ENCODE measurements at places on chromosomes 16 and 17.

- no peak for DNase-seq
Observed at GRCh38 chr17:50365165-50365564, 7.8 kb downstream of the MRPL27 start.

DNA sequence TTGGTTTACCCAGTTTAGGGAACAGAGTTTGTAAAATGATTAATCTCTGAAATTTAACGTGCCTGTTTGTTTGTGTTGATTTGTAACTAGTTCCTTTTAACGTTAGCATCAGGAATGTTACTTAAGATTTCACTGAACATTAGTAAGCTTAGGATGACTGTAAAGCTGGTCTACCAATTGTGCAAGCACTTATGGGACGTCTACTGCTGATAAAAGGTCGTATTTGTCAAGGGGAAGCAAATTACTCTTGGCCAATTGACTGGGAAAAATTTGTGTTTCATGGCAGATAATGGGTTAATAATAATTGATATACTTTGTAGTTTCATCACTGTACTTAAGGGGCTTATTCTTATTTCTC, 11.8 kb downstream of the METTL9 start:
- no peak for DNase-seq

DNA sequence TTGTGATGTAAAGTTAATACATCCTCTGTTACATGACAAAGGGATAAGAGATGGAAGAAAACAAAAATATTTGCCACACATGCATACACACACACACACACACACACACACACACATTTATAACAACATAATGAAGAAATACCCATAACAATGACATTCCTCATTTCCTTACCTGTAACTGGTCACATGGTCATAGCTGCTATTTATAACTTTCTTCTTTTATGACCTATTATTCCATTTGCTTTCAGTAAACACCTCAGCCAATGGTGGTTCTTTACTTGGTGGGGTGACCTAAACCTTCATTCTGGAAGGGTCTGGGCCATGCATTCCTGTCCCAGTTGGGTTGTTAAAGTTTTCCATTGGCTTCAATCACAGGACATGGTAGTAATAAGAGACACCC, 5.3 kb downstream of the MT2A start:
- DNase-seq: no peak

DNA sequence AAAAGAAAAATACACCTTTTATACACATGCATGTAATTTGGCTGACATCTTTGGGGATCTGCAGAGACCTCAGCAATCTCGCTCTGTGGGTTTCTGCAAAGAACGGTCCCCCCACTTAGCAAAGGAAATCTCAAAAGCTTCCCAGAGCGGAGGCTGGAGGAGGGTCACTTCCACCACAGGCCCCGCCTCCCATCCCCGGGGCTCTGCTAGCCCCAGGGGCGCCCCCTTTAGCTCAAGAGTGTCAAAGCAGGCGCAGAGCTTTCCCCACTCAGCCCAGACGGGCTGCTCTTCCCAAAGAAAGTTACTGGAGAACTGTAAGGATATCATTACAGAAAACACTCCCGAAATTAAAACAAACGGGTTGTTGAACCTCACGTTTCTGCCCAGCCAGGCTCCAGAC, 11.4 kb downstream of the SLC13A5 start:
- DNase-seq: no peak

GRCh38 chr17:6244796-6245195, 174.6 kb downstream of the WSCD1 start:
- DNase-seq: no peak

DNA sequence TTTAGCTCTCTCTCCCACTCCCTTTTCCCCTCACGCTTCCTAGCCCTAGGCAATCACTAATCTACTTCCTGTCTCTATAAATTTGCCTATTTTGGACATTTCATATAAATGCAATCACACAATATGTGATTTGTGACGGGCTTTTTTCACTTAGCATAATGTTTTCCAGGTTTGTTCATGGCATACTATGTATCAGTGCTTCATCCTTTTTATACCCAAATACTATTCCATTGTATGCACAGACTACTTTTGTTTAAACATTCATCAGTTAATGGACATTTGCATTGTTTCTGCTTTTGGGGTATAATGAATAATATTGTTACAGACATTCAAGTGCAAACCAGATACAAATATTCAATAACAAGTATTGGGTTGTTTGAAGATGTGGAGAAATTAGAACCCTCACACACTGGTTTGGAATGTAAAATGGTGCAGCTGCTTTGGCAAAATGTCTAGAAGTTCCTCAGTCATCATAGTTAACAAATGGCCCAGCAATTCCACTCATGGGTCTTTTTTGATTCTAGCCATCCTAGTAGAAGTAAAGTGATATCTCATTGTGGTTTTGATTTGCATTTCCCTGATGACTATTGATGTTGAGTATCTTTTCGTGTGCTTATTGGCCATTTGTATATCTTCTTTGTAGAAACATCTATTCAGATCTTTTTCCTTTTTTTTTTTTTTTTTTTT, 67.7 kb downstream of the TBX4 start:
- no peak for DNase-seq

- DNase-seq: no peak
Observed at GRCh38 chr16:642189-643049, 791 bp downstream of the MCRIP2 start.

DNA sequence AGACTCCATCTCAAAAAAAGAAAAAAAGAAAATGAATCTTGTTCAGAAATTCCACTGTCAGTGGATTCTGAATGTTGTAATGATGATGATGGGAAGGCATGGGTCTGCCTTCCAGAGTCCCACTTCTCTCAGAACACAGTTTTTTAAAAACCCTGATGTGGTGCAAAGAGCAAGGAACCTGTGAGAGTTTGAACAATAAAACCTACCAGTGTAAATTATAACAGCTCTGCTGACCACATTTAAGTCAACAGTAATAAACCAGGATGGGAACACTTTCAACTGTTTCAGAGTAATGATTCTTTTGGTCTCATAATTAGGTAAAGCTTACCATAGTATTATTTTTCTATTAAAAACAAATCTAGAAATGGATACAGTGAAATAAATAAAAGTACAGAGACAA, 99.0 kb downstream of the MYO1D start:
- no peak for DNase-seq

GRCh38 chr17:72030067-72030899, 90.5 kb upstream of the SOX9 start:
- DNase-seq: no peak

GRCh38 chr16:56389554-56389953, 35.8 kb downstream of the AMFR start:
- DNase-seq: no peak

GRCh38 chr17:7019839-7020519, 2.9 kb upstream of the BCL6B start:
- DNase-seq: no peak

DNA sequence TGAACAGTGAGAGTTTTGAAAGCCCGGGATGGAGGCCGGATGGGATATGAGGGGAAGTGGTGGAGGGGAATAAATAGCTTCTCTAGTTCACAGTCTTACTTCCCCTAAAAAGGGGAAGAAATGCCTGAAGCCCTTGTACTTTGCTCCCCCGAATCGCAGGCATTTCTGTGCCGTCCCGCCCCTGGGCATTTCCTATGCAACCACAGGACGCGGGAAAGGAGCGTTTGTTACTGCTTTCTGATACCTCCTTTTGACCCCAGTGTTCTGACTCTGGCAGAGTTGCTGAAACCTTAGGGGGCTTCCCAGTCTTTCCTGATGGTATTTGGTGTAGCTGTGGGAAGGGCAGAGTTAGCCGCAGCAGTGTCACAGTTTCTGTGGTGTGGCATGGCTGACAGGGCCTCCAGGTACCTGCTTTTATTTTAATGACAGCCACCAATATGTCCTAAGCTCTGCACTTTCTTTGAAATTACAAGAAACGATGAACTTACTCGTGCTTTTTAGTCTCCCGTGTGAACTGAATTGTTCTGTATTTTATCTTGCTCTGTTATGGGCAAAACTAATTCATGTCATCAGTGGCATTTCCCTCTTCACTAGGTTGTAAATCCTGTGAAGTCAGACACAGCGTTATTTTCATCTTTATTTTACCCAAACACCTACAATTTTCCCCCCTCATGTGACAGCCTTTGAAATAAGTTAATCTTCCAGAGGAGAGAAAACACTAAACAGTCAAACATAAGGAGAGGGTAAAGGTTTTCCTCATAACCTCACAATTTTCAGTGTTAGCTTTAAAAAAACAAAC, 27.1 kb downstream of the USP10 start:
- DNase-seq: no peak

DNA sequence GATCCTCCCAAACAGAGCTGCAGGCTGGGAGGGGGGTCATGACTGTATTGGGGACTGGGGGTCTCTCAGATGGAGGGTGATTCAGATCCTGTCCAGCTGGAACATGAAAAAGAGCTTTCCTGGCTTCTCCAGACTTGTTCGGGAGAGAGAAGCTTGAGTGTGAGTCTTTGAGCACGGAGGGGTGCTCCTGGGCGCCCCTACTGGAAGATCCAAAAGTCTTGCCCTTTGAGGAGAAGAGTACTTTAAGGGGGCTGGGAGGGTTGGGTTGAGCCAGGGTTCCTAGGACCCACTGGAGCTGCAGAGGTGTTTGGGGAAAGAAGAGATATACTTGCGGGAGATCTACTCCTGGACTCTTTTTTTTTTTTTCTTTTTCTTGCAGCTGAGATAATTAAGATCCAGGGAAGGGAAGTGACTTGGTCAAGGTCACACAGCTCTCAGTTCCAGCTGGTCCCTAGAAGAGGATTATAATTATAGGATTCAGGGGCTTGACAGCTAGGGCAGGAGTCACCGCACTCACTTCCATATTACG, 8.4 kb downstream of the RARA start:
- peak; percentile 59 for DNase-seq

GRCh38 chr17:29054835-29055234, 11.9 kb downstream of the PIPOX start:
- no peak for DNase-seq

DNA sequence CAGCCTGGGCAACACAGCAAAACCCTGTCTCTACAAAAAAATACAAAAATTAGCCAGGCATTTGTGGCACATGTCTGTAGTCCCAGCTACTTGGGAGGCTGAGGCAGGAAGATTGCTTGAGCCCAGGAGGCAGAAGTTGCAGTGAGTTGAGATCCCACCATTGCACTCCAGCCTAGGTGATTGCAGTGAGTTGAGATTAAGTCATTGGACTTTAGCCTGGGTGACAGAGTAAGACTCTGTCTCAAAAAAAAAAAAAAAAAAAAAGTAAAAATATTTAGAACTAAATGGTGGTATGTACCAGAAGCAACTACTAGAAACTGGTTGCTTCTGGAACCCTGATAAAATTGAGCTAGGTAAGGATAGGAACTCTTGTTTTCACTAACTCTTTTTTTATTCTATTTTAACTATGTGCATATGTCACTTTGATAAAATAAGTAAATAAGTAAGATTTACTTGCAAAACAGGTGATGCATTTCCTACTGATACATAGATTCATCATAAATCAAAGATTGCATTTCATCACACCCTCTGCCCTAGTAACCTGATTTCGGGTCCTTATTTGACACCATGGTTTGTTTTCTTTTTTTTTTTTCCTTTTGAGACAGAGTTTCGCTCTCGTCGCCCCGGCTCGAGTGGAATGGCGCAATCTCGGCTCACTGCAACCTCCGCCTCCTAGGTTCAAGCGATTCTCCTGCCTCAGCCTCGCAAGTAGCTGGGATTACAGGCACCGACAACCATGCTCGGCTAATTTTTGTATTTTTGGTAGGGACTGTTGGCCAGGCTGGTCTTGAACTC, 66.0 kb downstream of the USP32 start:
- no peak for DNase-seq

- DNase-seq: no peak
Observed at GRCh38 chr17:75048249-75048878, 1.3 kb downstream of the KCTD2 start.

DNA sequence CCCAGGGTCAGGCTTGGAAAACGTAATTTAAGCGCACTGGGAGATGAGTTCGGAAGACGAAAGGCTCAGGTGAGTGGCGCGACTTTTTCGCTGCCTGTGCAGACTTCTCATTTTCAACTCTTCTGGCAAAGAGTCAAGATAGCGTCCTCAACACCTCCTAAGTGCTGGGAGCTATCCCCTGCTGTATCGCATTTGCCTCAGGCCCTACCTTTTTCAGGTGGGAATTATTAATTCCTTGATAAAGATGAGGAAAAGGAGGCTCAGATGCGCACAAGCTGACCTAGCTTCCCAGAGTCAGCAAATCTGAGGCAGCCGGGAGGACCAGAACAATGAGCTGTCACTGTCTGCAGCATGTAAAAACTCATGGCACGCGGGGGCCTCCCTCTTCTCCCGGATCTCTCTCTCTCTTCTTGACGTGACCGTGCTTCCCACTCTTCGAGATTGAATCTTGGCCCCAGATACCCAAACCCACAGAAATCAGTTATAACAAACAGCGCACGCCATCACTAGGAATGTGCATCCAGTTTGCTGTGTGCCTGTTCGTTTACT, 512 bp upstream of the ADAMTS18 start:
- peak; percentile 45 for DNase-seq

DNA sequence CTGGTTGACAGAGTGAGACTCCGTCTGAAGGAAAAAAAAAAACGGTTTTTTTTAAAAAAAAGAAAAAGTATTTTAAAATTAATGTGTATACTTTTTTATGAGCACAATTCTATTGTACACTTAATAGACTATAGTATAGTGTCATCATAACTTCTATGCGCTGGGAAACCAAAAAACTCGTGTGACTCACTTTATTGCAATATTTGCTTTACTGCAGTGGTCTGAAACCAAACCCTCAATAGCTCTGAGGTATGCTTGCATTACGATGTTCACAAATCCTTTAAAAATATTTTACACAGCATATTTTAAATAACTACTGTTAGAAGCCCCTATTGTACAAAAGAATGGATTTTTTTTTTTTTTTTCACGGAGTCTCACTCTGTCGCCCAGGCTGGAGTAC, 12.4 kb upstream of the MAP2K6 start:
- no peak for DNase-seq

DNA sequence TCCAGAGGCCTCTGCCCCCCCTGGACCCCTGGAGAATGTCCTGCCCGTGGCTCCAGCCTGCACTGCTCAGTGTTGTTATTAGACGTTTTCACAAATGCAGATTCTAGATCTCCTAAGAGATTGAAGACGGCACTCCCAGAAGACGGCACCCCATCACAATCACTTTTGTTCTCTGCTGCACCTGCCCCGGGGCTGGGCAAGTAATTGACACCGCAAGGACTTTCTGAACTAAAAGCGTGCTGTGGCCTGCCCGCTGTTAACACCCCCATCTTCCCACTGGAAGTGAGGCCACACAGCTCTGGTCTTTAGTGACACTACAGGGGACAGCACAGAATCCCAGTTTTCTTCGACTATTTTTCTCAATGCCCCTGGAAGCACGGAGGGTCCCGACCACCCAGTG, 256.9 kb downstream of the ENGASE start:
- no peak for DNase-seq

DNA sequence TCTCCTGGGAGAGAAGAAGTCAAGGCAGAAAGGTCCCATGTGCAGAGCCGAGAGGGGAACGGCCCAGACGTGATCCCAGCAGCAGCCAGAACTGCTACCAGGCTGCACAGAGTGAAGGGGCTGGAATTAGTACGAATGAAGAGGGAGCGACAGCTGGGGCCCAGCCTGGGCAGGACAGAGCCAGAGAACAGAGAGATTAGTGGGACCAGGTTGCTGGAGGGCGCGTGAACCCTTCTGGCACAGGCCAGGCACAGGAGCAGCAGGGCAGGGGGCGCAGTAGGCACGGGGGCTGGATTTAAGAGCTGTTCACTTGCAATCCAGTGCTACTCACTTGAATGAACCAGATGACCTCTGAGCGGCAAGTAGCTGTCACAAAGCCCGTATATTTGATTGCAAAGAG, 66.9 kb downstream of the PLXDC1 start:
- no peak for DNase-seq

Measured in NCI-H510A treated with DMSO at 0.1 percent for 48 hours (cell line).